ENCODE measurements at places on chromosomes 11 and 22.
A peak's percentile ranks its signal among the peaks of the same experiment; 100 is the strongest.

- DNase-seq: peak; percentile 90
Observed at GRCh38 chr11:90222459-90223247, at the start of gene CHORDC1. TSS of gene CHORDC1 (minus strand) at chr11:90223049. CDS start at chr11:90222954, 95 bp downstream.

GRCh38 chr11:2247496-2247895, 22.9 kb downstream of the ASCL2 start:
- DNase-seq: no peak

DNA sequence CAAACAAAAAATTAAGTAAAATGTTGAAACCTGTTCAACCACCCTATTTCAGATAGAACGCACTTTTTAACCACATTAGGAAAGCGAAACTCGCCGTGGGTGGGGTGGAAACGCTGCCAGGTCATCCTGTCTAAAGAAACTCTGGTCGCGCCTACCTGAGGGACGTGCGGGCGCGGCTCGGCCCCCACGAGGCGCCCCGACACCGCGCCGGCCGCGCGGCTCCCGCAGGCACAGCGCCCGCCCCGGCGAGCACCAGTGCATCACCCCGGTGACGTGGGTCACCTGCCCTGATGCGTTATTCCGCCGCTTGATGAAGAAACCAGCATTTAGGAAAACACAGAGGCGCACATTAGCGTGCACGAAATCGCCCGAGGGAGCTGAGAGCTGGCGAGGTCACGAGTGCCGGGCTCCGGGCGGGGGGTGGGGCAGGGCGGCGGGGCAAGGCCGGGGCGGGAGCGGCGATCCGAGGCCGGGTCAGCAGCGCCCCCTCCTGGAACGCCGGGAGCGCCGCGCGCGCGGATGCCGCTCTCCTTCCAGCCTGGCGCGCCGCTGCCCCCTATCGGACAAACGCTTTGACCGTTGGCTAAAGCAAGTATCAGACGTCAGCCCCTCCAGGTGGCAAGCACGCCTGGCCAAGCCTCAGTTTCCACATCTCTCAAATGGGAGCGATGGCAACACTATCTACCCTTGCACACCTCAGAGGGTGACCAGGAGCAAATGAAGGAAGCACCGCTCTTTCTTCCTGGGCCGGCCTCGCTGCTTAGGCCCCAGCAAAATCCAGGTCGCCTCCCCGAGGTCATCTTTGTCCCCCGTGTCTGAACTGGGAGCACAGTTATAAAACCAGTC, 15.7 kb upstream of the SNX32 start:
- peak; percentile 87 for DNase-seq

DNA sequence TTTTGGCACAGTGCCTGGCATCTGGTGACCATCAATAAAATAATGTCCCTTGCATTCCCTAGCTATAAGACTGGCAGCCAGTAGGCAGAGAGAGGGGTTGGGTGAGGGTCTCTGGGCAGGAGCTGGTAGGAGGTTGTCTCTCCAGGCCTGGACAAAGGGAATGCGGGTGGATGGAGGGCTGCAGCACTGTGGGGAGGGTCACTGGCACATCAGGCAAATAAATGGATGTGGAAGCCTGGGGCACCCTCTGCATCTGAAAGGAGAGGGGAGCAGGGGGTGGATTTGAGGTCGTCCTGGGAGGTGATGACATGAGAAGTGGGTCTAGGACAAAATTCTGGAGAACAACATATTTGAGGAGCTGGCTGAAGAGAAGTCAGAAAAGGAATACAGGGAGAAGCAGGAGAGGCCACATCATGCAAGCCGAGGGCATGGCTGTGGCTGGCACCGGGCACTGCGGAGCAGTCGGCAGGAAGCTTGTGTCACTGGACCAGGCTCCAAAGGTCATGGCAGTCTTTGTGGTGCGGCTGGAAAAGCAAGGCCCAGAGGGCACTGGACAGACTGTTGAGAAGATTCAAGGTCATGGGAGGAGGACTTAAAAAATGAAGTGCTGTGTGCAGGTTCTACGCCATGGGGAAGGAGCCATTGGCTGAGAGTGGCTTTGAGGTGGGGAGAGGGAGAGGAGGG, 36.5 kb upstream of the THY1 start:
- no peak for DNase-seq

DNA sequence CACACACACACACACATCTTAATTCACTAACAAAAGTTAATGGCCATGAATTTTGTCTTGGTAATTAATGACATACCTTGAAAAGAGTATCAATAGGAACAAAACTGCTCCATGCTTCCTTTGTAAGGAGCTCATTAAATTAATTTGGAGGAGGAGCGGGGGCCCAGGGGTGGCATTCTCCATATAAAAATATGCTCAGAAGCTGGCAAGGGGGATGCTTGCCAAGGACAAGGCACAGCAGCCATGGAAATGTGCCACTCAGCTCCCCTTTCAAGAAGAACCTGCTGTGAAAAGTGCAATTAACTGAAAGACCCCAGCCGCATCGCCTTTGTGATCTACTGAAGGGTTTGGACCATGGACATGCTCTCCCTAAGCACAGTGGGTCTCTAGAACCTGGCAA, 385.9 kb upstream of the API5 start:
- DNase-seq: no peak

DNA sequence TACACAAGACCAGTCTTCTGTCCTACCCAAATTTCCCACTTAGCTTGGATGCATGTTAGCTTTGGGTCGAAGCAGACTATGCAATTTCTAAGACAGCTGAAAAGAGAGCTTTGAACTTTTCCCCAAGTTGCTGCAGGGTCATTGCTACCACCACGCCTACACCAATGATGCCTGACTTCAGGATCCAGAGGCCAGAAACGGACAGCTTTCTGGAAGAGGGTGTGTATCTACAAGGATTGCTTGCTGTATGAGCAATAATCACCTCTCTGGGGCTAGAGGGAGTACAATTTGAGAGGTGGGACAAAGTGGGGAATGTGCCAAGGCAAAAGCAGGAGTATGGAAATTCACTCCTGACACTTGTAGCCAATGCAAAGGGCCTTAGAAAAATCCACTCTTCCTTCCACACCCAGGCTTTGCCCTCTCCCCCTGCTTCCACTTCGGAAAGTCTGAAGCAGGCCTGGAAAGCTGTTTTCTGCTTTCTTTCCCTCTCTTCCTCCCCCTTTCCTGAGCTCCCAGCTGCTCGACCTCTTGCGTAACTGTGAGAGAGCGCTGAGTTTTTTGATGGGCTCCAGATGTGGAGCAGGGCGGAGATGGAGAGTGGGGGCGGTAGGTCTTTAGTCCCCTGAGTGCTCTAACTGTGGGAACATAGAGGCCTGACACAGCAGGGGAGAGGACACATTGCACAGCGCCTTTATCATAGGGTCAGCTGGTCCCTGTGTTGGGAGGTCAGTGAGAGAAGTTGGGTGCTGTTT, 2.1 kb upstream of the PHLDB1 start:
- DNase-seq: no peak

- no peak for DNase-seq
Observed at GRCh38 chr11:47207459-47207858, 7.3 kb upstream of the DDB2 start.

DNA sequence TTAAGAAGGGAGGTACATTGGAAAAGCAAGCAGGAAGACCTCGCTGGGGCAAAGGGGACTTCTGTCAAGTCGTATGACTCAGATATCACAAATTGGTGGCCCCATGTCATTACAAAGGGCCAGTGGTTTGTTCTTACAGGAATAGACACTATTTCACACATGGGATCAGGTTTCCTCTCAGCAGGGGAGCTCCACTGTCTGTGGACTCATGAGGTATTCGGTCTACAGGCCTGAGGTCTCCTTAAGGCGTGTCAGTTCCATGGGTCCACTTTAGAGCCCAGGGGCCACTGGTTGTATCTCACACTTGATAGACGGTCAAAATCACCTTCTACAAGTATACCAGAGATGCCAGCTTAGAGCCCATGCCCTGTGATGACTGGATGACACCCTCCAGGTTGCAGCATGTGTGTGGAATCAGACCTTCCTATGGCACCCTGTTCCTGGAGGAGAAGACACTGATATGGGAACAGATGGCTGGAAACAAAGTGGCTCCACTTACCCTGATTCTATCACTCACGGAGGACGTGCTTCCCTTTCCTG, 288.1 kb upstream of the B3GAT1 start:
- no peak for DNase-seq

- no peak for DNase-seq
Observed at GRCh38 chr11:6196396-6196795, 2.6 kb upstream of the OR52W1 start.

DNA sequence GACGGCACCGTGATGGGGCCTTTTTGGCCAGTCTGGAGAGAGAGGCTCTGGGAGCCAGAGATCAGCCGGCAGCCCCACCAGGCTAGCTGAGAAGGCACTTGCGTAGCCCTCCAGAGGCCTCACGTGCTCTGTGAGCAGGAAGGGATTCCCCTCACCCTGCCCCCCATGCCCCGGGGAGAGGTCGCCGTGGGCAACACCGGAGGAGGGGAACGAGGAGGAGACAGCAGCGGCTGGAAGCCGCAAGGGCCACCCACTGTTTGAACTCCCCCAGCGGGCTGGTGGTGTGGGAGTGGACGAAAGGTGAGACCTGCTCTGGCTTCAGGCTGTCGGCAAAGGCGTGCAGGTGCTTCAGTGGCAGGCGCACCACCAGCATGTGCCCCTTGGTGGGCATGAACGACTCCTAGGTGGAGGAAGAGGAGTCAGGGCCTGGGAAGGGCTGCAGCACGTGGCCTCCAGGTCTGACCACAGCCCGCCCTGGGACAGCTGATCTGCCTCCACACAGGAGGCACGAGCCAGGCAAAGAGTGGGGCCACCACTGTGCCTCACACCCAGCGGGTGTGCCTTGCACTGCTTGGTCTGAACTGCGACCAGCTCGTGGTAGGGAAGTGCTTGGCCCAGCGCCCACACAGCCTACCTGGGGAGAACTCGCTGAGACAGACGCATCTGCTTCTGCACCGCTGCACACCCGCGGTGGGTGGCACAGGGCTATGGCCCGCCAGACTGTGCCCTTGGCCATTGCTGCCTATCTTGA, 99.9 kb downstream of the MED15 start:
- no peak for DNase-seq

GRCh38 chr22:42185915-42186439, 55.4 kb upstream of the CYP2D6 start:
- DNase-seq: no peak

GRCh38 chr22:32591620-32592019, 117.0 kb downstream of the FBXO7 start:
- no peak for DNase-seq

DNA sequence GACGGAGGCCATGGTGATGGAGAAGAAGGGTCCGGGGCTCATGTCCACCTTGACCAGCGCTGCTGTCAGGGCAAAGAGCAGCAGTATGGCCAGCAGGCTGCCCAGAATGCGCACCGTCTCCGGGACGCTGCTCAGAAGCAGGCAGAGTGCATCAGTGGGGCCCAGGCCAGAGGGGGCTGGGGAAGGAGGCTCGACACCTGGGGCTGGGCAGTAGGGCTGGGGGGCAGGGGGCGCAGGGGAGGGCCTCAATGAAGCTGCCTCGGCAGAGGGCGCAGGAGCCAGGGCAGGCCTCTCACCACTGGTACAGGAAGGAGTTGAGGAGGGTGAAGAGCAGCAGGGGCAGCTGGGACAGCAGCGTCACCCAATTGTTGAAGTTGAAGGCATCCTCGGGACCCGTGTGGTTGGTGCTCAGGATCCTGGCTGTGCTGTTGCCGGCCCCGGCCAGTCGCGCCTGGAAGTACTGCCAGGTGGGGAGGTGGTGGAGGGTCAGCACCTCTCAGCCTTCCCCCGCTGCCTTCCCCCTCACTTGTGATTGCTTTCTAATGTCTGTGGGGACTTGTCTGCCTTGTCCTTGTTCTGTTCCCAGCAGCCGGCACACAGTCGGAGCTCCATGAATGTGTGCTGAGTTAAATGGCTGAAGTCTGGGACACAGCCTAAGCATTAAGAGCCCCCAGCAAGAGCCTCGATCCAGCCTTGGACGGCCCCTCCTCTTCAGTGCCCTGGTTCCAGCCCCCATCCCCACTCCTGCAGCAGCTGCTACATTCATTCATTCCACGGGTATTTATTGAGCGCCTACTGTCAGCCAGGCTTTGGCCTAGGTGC, 2.3 kb downstream of the SLC29A2 start:
- no peak for DNase-seq

DNA sequence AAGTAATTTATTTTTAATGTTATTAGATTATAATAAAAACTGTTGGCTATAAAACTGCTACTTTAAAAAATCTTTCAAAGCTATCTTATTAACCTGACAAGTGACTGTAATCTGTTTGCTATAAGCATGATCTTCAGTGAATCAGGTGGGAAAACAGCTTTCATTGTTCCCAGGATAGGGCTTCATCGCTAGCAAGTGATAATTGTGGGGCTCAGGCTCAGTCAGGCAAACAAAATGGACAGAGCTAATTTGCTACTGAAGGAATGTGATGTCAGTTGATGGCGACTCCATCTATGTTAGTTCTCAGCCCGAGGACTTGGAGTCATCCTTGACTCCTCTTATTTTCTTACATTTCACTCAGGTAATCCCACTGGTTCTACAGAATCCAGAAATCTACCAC, 125.0 kb downstream of the RASSF10 start:
- no peak for DNase-seq

DNA sequence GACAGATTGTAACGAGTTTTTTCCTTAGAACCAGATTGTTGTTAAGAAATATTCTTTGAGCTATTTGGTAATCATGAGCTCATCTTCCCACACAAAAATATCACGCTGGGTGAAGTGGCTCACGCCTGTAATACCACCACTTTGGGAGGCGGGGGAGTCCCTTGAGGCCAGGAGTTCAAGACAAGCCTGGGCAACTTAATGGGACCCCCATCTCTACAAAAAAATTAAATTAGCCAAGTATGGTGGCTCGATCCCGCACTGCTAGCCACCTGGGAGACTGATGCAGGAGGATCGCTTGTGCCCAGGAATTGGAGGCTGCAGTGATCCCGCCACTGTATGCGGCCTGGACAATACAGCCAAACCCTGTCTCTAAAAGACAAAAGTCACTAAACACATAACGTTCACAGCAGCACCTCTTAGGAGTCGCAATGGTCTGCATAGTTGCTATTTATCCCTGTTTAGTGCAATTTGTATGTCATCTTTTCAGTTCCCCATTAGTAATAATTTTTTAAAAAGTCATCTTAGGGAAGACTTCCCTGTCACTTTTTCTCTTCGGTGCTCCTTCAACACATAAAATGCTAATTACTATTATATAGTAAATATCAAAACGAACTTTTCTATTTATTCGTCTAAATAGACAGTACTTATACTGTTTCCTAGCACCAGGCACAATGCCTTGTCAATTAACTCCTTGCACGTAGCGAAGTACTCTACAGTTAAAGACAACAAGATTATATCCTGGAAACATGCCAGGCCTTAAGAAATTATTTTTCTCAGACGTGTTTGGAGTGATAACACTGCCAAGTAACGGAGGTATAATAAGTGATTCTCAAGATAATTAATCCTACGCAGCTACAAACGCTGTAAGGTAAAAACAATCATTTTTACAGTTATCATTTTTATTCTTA, 1.1 kb downstream of the ST13 start:
- DNase-seq: no peak

DNA sequence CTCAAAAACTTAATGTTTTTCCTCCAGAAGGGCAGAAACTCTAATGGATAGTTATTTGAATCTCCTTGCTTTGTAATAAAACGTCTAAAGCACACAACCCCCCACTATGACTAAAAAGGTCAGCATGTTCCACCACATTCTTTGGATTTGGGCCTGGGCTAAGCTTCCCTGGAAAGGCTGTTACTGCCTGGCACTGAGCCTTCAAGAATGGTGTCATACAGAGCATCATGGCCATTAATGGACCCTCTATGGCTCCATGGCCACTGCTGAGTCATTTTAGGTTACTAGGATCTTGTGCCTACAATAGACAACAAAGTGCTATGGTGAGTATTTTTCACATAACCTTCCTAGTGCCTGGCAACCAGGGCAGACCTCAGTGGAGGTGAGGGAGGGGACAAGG, 242.6 kb upstream of the FAT3 start:
- no peak for DNase-seq

Measured in stimulated activated CD4-positive, alpha-beta T cell treated with anti-CD3 and anti-CD28 coated beads, Interleukin-2, amount 100 ng/mL, for 4 hours (primary cell).